Lung microvascular endothelial cell (primary cell): ENCODE measurements at places on chromosomes 3 and 15. TPM values are rescaled to one million over a fixed set of nuclear protein-coding genes. Genes with fewer than 3 reads are reported as not detected.

NFKBIZ gene
- 5.7 and 8.9 TPM in 2 replicates for total RNA-seq

KBTBD12 gene
- not detected in 2 replicates for total RNA-seq

IMPG2 gene
- 0.44 and 0.99 TPM in 2 replicates for total RNA-seq

DNA sequence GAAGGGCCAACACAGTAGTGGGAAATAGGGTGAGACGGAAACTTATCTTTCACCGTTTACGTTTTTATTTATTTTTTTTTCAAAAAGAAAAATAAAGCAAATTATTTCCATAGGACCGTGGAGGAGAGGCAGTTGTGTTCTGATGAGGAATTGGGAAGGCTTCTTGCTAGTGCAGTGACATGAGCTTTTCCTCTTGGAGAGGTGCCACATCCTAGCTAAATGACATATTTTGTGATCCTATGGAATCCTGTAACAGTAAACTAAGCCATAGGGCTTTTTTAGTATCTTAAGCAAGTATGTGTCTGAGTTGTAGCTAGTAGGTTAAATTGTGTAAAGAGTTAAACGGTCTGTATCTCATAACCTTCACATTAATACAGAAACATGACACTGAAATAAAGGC, 609.9 kb downstream of the RBMS3 start:
- DNase-seq: no peak

DNA sequence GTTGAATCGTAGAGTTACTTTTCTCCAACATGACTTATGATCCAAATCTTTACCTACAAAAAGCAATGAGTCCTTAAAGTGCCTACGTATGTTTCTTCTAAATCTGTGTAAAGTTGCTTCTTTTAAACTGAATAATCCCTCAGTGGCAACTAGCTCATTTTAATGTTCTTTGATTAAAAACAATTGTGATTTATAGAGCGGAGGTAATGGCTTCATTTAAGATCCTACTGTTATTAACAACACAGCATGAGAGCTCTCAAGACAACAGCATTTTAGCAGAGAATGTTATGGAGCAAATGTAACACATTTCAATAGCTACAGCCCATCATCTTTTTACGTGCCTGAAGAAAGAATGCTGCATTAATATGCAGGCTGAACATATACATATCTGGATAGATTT, 55.3 kb upstream of the VGLL3 start:
- no peak for DNase-seq

DNA sequence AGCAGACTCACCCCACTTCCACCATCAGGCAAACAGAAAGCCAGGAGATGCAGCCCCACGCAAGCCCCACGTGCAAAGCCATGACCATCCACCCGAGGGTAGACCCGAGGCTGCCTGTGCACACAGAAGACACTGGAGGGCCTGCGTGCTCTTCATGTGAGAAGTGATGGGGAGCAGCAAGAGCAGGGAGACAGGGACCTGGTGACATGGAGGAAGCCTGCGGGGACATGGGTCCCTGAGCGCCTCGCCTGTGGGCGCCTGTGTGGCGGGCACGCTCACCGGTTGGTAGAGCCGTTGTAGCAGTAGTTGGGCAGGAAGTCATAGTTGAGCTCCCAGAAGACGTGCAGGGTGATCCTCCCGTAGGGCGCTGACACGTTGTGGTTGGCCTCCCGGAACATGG, 65.0 kb downstream of the NIPA2 start:
- no peak for DNase-seq

- DNase-seq: no peak
These were observed 33.8 kb downstream of the RBMS3 start for GRCh38 chr3:29314727-29315088.

DNA sequence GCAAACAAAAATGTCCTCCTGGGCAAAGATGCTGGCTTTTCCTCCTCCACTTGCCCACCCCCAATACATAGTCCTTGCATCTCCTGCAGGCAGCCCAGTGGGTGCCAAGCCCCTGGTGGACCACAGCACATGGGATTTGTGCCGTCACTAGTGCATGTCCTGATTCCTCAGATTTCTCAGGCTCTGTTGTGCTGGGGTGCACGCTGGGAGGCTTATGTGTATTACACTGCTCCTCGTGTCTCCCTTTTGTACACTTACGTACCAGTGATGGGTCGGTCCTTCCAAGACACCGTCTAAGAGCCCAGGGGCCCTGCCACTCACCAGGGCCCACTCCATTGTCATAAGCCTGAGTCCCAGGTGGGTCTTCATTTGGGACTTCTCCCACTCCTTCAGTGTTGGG, 70.1 kb downstream of the PLXNA1 start:
- DNase-seq: no peak

- peak; percentile 73 for DNase-seq
These were observed 2.3 kb downstream of the EIF2AK4 start for GRCh38 chr15:39936187-39936586.

DNA sequence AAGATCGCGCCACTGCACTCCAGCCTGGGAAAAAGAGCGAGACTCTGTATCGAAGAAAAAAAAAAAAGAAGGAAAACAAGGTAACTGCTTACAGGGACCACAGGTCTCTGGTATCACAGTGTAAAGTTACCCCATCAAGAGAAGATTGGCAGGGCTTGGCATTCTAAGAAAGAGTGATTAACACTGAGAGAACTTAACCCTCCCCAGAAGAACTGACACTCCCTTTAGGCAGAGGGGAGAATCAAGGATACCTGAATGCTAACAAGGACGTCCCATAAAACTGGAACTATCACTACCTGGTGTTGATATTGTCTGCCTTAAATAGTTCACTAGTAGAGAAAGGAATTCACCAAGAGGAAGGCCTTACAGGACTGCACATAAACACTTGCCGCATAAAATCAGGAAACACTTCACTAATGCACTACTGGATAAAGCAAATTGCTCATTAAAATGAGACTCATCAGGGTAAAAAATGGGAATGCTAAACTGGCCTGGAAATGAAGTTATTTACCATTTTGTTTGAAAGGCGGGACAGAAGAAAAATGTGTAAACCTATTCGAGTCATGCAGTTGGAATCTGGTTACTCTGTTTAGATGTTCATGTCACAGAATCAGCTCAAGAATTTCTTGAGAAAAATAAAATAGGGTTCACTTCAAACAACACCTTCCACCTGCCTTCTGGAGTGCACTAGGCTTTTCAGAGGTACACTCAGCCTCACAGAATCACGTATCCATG, 121.6 kb downstream of the FOXP1 start:
- no peak for DNase-seq

DNA sequence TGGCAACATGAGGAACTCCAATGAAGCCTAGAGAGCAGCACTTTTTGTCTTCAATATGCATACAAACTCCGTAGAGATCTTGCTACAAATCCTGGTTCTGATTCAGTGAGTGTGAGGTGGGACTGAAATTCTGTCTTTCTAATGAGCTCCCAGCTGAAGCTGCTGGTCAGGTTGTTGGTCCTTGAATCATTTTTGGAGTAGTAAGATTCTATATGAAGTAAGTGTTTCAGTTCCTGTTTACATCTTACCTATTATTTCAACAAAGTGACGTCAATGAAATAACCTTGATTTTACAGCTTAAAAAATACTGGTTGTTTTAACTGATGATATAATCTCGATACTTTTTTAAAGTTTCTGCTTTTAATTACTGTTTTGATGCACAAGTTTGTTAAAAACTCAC, 33.9 kb downstream of the SHQ1 start:
- no peak for DNase-seq
